ENCODE measurements at places on chromosomes 13 and 19.
A peak's percentile ranks its signal among the peaks of the same experiment; 100 is the strongest.

GRCh38 chr19:7516878-7517277 is 975 bp downstream of the ZNF358 start:
- DNase-seq = no peak

DNA sequence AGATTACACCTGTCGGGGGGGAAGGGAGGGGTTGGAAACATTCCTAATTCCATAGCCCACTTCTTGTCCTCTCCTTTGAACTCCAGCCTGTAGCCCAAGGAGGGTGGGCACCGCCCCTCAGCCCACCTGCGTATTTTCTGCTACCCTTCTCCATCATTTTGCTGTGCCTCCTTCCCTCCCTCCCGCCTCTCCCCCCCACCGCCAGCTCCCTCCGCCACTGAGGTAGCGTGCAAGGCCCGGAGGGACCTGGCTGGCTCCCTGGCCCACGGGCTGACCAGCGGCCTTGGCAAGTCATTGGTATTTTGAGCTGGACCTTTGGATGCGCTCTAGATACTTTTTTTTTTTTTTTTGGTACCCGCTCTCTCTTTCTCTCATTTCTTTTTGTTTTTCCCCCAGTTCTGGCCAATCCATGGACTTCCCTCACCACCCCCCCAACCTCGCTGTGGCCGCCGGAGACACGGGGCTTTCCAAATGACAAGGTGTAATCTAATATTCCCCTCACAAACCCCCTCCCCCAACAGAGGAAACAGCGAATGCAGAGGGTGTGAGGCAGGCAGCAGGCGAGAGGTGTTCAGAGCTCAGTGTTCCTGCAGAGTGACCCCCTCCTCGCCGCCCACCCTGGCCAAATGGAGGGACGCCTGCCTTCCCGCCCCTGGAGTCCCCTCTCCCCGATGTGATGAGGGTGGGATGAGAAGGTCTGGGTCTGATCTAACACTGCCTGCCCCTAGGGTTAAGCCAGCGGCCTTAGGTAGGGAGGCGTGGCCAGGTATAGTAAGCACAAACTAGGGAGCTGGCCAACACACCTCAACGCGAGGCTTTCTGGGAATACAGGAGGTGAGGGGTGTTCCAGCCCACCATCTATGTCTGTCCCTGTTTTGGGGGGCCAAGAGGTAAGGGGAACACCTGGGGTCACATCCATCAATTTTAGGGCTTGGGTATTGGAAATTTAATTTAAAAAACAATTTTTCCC is 89.2 kb downstream of the PTPRS start:
- DNase-seq = no peak

DNA sequence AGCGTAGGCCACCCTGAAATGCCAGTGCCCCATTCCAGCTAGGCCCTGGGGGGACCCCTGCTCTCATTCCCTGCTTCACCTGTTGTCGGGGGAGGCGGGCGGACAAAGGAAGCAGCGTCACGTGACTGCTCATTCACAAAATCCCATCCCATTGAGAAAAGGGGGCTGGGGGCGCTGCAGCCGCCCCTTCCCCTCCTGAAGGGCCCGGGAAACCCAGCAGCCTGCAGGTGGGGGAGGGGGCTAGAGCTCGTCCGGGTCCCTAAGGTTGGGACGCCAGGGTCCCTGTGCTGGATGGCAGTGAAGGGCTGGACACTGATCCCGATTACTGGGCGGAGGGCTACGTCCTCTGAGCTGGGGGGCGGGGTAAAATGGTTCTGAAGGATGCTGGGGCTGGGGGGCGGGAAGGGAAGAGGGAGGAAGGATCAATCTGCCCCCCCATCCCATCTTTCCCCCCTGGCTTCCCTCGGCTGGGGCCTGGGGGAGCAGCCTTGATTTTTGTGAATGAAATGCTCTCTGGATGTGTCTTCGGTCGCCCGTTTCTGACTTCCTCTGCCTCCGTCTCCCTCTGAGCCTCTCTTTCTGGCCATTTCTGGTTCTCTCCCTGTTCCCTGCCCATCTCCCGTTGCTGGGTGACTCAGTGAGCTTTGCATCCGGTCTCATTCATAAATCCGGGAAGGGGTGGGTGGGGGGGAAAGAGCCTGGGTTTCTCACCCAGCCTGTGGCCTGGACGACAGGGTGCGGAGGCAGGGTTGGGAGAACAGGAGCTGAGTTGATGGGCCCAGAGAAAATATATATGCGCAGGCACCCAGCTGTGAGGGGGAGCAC is 816 bp downstream of the SPRED3 start:
- peak; percentile 83 for DNase-seq

GRCh38 chr19:29454109-29454508 is 71.7 kb upstream of the VSTM2B start:
- DNase-seq = no peak

DNA sequence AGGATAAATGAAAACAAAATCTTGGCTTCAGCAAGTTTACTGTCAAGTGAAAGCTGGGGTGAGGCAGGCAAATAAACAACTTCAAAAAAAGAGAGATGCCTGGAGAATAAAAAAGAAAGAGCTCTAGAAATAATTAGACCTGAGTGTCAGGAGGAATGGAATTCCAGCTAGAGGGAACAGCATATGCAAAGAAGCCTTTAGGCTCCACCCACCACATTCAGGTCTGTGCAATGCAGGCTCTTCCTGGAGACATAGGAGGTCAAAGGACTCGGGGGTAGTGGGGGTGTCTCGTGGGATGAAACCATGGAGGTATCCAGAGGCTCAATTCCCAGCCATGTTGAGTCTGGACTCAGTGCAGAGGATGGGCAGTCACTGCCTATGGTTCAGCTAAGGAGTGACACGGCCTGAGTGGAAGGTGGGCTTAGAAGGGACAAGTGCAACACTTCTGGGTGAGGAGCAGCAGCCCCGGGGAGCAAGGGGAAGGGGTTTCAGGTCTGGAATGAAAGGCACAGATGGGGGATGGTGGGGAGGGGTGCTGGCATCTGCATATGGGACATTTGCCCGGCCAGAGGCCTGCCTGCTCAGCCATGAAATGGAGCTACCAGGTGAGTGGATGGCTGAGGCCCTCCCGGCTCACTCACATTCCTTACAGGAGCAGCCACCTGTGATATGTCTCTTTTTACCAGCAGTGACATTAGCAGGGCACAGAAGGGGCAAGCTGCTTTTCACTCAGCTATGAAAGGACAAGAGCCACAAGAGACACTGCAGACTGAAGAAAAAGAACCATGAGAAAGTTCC is 12.3 kb downstream of the LATS2 start:
- DNase-seq = peak; percentile 64

DNA sequence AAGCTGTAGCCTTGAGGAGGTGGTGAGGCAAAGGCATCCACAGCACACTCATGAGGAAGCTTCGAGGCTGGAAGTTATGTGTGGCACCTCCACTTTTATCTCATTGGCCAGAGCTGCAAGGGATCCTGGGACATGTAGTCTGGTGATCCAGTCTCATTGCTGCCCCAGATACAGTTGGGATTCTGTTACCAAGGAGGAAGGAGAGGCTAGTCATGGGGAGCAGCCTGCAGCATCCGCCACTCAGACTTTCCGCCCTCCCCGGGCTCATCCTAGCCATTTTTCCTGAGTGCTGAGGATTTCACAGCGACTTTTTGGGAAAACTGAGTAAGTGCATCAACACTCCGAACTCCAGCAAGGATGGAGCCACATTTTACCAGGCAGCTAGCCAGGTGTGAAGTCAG is 74.4 kb downstream of the DPF1 start:
- DNase-seq = no peak

DNA sequence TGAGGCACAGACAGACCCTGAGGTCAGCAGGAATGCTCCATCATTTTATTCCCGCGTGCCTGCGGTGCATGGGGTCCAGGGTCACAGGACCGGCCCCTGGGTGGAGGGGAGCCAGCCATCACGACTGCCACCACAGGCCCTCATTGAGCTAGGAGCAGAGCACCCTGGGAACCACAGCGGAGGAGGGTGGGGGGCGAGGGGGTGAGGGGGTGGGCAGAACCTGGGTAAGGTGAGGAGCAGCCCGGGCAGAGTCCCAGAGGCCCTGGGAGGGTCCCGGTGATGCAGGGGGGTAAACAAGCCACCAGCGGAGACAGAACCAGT is 1.2 kb upstream of the MADCAM1 start:
- DNase-seq = no peak

DNA sequence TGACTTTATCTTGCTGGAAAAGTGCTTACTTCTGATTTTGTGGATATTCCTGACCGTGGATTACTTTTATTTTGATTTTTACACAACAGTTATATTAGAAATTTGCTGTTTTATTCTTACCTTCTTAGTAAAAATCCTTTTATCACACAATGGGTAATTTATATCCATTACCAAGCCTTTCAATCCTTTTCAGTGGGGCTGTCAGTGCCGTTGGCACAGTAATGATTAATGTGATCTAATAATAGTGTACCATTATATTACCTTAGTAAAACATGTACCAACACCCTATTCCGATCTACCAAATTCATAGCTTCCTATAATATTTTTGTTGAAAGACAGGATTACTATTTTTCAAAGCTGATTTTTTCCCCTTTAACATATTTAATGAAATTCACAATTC is 87.3 kb upstream of the ZNF536 start:
- DNase-seq = no peak

DNA sequence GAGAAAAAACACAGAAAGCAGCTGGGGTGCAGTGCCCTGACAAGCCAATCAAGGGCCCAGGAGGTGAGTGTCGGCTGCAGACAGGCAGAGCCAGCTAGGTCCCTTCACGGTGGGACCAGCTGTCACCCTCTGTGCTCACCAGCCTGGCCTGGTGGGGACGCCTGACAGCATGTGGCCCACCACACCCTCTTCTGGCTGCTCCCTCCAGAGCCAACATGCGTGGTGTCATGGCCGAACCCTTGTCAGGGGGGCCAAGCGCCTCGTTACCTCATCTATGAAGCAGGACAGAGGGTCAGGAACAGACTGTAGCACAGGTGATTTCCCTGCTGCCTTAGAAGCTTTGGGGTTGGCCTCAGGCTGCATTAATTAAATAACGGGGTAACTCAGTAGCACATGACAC is 40.0 kb upstream of the ISYNA1 start:
- DNase-seq = no peak

DNA sequence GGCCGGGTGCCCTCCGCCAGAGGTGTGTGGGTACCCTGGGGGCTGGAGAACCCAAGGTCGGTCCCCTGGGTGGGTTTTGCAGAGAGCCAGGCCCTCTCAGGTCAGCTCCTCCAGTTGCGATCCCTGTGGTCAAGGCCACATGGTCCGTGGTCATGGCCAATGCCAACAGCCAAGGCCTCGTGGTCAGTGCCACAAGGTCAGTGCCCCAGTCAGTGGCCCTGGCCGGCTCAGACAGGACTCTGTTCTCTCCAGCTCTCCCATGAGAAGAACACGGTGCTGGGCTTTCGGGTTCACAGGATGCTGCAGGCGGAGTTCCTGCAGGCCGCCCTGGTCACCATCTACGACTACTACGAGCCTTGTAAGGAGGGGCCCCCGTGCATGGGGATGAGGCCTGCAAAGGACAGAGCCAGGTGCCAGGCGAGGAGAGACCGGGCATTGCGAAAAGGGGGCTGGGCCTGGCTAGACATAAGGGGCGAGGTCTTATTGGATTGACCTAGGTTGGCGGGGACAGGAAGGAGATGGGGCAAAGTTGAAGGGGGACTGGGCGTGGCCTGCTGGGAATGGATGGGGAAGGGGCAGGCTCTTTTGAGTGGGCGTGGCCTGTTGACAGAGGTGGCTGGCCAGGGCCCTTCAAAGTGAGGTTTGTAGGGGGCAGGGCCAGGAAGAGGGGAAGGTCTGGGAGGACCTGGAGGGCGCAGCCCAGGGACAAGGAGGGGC is 15.2 kb upstream of the SHFL start:
- DNase-seq = no peak

- DNase-seq = peak; percentile 98
Observed at GRCh38 chr13:98173431-98174152, 3.5 kb downstream of the RNF113B start.

DNA sequence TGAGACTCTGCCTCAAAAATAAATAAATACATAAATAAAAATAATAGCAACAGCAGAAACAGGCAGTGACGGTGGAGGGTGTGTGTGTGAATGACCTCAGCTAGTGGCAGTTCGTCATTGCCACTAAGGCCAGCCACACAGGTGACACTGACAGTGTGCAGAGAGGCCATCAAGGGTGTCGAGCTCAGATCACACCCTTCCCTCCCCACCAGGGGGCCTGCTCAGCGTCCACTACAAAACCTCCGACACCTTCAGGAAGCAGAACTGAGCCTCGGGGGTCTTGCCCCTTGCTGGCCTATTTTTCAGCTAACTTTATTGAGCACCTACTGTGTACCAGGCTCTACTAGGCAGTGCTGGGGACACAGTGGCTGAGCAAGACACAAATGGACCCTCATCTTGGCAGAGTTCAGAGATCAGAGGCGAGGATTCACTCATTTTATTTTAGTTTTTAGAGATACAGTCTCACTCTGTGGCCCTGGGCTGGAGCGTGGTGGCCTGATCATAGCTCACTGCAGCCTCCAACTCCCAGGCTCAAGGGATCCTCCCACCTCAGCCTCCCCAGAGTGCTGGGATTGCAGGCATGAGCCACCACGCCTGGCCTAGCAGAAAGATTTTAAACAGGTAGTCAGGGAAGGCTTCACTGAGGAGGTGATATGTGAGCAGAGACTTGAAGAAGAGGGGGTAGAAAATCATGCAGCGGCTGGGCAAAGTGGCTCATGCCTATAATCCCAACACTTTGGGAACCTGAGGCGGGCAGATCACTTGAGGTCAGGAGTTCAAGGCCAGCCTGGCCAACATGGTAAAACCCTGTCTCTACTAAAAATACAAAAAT is 30.3 kb upstream of the SEMA6B start:
- no peak for DNase-seq

GRCh38 chr13:94313321-94313910 is 166.1 kb downstream of the DCT start:
- DNase-seq = no peak

GRCh38 chr13:94395860-94396259 is 83.6 kb downstream of the DCT start:
- DNase-seq = no peak

- no peak for DNase-seq
Observed at GRCh38 chr19:39518975-39519374, 4.0 kb downstream of the SELENOV start.

DNA sequence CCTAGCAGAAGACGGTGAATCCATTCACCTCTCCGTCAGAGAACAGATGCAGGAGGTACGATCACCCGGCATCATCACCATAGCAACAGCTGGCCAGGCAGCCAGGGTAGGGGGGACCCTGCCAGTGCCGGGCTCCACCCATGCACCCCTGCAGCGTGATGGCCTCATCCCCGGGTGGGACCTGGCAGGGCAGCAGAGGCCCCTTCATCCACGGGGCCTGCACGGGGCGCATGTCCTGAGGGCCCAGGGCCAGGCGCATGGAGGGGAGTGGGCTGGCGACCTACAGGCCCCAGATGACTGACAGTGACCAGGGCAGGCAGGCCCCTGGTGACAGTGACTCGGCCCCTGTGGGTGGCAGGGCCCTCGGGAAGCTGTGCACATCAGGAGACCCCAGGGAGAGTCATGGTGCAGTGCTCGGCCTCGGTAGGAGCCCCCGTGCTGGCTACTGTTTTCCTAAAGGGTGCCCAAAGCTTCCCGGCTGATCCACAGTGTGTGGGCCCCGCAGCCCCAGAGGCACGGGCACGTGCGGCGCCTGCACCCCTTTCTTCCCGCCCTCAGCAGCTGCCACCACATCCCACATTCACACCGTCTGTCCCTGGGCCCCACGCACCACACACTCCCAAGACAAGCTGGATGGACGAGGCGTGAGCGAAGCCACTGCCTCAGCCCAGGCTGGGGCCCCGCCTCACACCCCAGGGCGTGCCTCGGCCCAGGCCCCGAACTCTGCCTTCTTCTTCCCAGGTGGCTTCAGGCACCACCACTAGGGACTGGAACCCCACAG is 4.8 kb downstream of the RNF126 start:
- DNase-seq = no peak
